ENCODE measurements at places on chromosomes 5 and 9. TPM values are rescaled to one million over a fixed set of nuclear protein-coding genes. Genes with fewer than 3 reads are reported as not detected.

LCN12 gene
- total RNA-seq, result not detected

NRG2 gene
- total RNA-seq, result 0.18 TPM

CEL gene
- under 0.01 TPM for total RNA-seq

APBA1 gene
- total RNA-seq, result 3.8 TPM

SPATA31C1 gene
- total RNA-seq, result not detected

TRIM14 gene
- total RNA-seq, result 3.0 TPM

PAIP2 gene
- total RNA-seq, result 41.9 TPM

CBY3 gene
- total RNA-seq, result 0.18 TPM

CA9 gene
- 0.56 TPM for total RNA-seq

DBH gene
- total RNA-seq, result not detected

SURF6 gene
- 6.4 TPM for total RNA-seq

BRINP1 gene
- total RNA-seq, result not detected

ETF1 gene
- 126 TPM for total RNA-seq

CDH12 gene
- total RNA-seq, result not detected

PROB1 gene
- under 0.01 TPM for total RNA-seq

DMGDH gene
- total RNA-seq, result 0.18 TPM

LCN1 gene
- not detected for total RNA-seq

GALNT12 gene
- 2.5 TPM for total RNA-seq

ADGRD2 gene
- not detected for total RNA-seq

ZFP2 gene
- total RNA-seq, result 0.56 TPM

EIF4E1B gene
- not detected for total RNA-seq

FOXD1 gene
- total RNA-seq, result 3.2 TPM

SLC36A3 gene
- total RNA-seq, result not detected

SLC45A2 gene
- not detected for total RNA-seq

ANKRD33B gene
- 2.5 TPM for total RNA-seq

CCDC69 gene
- 0.56 TPM for total RNA-seq

SLC6A3 gene
- total RNA-seq, result not detected

FAM221B gene
- not detected for total RNA-seq

SLC34A1 gene
- total RNA-seq, result not detected

ADAMTS2 gene
- total RNA-seq, result 18.3 TPM

WHRN gene
- 0.28 TPM for total RNA-seq

MYO10 gene
- 93.0 TPM for total RNA-seq

POLE3 gene
- total RNA-seq, result 43.0 TPM

DMRT1 gene
- total RNA-seq, result under 0.01 TPM

TNFSF15 gene
- under 0.01 TPM for total RNA-seq

PTGS1 gene
- total RNA-seq, result 21.1 TPM

FOXD4 gene
- total RNA-seq, result not detected

UBAC1 gene
- total RNA-seq, result 33.6 TPM

Data from IMR-90 (cell line).